ENCODE measurements at places on chromosomes 12 and 14.

- DNase-seq: no peak
Measured at GRCh38 chr12:45568808-45569207, 160.7 kb upstream of the ARID2 start.

DNA sequence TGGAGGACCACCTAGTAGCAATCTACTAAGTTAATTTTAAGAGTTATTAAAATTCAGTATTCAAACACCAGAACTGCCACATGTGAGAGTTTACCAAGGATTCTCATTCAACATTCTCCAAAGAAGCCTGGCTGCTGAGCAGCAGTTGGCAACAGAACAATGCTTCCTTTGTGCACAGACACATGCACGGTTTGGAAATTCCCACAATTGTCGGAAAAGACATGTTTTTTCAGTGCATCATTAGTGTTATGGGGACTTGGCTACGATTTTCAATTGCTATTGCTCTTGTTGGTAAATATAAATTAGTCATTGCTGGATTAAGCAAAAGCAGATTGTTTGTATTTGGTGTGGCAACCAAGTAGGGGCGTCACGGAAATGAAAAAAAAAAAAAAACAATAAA is 22.2 kb downstream of the ST8SIA1 start:
- DNase-seq: peak; percentile 82

DNA sequence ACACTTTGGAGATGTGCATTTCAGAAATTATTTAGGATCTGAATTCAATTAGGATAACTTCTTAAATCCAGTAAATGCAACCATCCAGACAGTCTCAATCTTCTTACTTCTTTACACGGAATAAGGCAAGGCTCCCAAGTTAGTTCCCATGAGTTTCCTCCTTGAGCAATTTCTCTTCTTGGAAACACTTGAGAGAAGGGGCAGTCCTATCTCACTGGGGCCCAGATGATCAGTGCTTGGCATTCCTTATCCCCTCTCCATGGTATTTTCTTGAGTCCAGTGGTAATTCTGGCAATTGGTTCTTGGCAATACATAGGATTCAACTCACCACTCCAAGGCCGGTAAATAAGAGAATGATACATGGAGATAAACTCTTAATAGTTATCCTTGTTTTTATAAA is 87.1 kb upstream of the PTHLH start:
- peak; percentile 28 for DNase-seq

DNA sequence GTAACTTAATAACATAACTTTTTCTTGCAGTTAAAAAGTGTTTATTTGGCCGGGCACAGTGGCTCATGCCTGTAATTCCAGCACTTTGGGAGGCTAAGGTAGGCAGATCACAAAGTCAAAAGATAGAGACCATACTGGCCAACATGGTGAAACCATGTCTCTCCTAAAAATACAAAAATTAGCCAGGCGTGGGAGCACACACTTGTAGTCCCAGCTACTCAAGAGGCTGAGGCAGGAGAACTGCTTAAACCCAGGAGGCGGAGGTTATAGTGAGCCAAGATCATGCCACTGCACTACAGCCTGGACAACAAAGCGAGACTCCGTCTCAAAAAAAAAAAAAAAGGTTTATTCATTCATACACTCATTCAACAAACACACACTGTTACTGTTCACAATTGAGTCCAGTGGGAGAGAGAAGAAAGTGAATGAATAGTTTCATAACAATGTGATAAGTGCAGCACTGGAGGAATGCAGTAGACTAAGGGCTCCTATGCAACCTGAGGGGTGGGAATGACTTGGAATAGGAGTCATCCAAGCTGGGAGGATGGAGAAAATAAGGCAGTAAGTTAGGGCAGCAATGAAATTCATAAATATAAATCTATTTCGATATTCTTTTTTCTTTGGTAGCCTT is 19.8 kb downstream of the DAD1 start:
- no peak for DNase-seq

- no peak for DNase-seq
Measured at GRCh38 chr12:42204819-42205218, 33.2 kb downstream of the YAF2 start.

- no peak for DNase-seq
Measured at GRCh38 chr12:57740656-57741412, 2.3 kb upstream of the AGAP2 start.

DNA sequence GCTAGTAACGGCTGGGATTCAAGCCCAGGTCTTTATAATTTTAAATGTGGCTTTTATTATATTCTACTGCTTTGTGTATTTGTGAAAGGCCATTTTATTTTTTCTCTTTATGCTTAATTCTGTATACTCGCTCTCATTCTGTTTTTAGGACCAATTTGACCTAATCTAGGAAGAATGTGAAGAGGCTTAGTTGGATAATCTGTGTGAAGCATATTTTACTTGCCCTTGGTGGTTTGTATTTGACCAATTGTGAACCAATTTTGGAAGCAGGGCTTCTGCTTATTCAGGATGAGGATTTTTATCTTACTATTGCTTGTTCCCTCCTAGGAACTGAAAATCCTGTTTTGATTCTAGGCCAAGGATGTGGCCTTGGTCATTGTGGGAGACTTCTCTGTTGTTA is 113.1 kb downstream of the TTC6 start:
- DNase-seq: no peak

DNA sequence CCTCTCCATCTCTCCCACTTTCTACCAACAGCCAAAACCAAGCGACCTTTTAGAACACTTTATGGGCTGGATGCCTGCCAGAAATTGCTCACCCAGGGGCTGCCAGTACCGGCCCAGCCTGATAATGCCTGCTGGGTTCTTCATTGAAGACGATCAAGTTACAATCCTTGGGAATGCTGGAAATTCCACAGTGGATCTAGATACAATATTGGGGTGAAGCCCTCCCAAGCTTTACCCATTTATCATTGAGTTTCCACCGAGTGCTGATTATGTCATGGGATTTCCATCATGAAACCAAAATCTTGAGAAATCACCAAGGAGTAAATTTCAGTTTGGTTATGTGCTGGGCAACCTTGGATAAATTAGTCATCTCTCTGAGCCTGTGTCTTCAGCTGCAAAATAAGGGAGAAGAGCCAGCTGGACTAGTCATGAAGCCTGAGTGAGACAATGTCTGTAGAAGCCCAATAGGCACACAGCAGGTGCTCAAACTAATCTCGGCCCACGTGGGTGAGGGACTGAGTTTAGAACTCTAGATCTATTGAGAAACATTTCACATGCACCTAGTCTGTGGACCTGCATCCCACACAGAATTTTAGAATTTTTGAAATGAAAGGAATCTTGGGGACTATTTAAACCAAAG is 75.5 kb upstream of the CLMN start:
- no peak for DNase-seq

GRCh38 chr12:49887536-49888401 is 15.9 kb downstream of the FAIM2 start:
- DNase-seq: no peak

GRCh38 chr14:100282766-100283419 is 23.4 kb downstream of the SLC25A29 start:
- no peak for DNase-seq

GRCh38 chr14:33349871-33350270 is 411.2 kb downstream of the NPAS3 start:
- DNase-seq: no peak

DNA sequence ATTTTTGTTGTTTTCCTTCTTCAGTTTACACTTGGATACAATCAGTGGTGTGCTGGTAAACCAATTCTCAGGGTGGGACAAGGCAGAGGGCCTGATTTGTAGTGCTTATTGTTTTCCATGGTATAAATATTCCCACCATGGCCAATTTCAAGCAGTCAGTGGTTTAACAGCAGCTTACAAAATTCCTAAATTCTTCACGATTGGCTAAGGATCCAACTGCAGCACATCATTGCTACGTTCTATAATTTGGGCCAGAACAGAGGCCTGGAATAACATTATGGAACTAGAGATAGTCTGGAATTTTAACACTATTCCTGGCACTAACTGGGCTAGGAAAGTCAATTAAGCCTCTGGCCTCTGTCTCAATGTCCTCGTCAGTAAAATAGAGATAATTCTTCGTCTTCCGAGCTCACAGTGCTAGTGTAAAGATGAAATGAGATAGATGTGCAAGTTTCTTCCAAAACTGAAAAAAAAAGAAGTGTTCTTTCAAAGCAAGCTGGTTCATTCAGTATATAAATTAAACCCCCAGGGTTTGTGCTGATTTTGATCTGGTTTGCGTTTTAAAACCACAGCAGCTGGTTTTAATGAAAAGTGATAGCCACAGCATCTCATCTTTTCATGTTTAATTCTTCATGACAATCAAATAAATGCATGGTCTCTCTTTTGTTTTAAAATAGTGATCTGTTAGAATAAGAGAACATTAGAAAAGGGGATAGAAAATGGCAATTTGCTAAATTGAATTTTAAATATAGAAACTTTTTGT is 104.1 kb downstream of the EPS8 start:
- DNase-seq: peak; percentile 60

DNA sequence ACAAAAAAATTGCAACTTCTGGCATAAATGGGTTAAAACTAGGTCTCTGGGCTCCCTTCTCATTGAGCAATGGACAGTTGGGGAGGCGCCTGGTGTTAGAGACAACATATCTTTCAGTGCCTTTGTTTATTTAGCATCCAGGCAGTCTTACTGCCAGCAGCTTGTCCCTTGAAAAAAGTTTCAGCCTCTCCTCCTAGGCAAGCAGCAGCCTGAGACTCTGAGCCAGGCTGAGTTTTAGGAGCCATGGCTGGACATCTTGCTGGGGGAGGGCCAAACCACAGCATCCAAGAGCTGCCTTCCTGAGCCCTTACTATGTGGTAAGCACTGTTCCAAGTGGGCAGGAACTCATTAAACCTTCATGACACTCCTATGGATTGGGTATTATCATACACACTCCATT is 10.1 kb upstream of the JDP2 start:
- peak; percentile 85 for DNase-seq

- no peak for DNase-seq
Measured at GRCh38 chr12:11943919-11944700, 126.6 kb upstream of the BCL2L14 start.

DNA sequence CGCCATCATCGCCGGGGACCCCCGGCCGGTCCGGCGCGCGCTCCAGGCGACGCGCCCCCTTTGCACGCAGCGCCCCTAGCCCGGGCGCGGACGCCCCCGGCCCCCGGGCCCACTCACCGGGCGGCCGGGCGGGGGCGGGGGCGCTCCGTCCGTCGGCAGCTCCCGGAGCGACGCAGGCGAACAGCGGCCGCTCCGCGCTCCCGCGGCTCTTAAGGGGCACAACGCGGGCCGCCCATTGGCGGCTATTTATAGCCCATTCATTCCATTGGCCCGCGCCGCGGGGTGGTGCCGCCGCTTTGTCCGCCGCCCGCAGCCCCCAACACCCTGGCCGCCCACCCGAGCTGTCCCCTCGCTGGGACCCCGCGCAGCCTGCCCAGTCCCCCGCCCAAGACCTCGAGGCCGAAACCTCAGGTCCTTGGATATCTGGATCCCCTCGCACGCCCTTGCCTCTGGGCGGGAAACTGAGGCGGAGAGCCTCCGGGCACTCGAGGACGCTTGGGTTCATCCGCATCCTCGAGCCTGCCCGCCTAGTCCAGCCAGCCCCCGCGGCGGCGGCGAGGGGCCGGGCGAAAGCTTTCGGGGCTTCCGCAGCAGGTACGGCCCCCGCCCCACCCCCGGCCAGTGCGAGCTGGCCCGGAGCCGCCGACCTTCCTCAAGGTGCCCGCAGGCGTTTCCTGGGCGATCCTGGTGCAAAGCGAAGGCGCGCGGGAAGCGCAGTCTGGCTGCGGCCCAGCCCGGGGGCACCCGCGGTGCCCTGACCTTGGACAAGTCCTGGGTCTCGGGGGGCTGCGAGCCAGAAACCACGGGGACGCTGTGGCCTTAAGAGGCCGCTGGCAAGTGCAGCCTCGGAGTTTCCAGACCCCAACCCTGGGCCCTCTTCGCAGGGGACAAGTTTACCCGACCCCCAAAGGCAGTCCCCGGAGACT is at the start of gene CKB:
Gene CKB (minus strand): TSS at position 182 of the 926 bp plus-strand sequence. CDS start 337 bp downstream, outside the sequence.
- DNase-seq: peak; percentile 44

GRCh38 chr14:52551205-52551604 is 1.1 kb downstream of the TXNDC16 start:
- no peak for DNase-seq

DNA sequence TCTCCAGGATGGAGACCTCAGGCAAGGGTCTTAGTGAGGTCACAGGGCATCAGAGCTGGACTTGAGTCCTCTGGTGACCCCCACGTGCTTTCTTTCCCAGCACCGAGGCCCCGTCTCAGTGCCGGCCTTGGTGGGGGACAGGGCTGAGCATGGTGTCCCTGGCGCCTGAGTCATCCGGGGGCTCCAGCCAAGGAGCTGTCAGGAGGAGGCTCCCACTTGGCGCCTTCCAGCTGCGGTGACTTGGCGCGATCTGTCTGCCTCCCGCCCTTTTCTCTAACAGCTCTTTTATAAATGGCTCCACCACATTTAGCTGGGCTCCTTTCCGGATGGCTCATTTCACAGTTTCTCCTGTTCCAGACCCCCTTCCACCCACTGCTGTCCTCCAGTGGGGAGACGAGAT is 60.4 kb downstream of the PRMT8 start:
- DNase-seq: no peak

DNA sequence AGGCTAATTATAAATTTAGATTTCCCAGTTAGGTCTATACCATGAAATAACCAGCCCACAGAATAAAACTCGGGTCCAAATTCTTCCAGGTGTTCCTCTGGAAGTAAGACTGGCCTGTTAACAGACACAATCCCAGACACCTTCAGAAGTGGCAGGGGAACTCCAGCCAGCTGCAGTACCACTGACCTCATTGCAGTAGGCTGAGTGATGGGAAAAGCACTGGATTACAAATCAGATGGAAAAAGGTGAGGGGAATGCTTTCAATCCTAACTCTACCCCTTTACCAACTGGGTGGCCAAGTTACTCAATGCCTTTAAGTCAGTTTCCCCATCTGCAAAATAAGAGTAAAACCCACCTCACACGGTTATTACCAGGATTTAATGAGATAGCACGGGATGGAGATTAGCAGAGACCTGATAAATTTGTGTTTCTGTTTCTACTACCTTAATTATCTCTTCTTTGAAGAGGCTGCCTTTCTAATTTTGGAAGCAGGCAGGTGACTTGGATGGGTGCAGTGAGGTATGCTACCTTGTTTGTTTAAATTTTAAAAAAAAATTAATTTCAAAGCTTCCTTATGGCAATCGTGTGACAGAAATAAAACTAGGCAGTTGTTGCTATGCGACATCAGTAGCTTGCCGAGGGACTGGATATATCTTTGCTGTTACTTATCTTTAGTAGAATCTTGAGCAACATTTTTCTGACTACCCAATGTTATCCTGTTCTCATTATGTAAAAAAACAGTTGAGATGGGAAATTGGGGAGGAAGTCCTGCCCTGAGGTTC is 167.3 kb upstream of the GRIN2B start:
- DNase-seq: no peak

GRCh38 chr12:42262271-42262670 is 24.2 kb upstream of the YAF2 start:
- DNase-seq: no peak

DNA sequence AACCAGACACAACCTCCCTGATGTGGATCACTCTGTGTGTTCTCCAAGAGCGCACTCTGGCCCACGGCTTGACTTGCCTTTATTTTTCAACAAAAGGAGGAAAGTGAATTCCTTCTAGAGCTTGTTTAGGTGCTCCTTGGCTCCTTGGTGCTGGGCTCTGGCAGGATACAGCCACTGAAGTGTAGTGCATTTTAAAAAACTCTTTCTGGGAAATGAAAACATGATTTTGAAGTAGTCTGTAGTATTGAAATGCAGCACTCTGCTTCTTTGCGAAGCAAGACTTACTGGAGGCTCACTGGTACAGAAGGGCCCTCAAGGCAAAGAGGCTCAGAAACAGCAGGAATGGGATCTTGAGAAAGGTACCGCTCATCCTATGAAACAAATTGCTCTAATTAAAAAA is 81.6 kb downstream of the PTCSC3 start:
- no peak for DNase-seq
